ENCODE measurements at places on chromosomes 1 and 21.

- DNase-seq = no peak
These were observed 29.9 kb upstream of the PRDX6 start for GRCh38 chr1:173447224-173447623.

GRCh38 chr1:47675721-47676120, 237.9 kb downstream of the FOXD2 start:
- no peak for DNase-seq

DNA sequence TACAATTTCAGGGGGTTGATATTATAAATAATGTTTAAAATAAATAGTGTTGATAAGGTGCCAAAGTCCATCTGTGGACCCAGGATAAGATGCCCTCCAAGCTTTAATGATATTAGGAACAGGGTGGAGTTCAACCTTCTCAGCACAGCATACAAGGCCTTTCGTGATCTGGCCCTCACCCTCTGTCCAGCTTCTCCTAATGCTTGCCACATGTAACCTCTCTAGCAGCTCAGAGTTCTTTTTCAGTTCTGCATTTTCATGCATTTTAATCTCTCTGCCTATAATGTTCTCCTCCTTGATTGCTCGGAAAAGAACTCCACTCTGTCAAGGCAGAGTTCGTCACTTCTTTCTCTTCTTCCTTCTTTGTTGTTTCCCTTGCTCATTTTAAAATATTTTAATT, 21.4 kb upstream of the SMAP2 start:
- no peak for DNase-seq

- DNase-seq = no peak
These were observed 96.9 kb downstream of the SMYD2 start for GRCh38 chr1:214377886-214378285.

GRCh38 chr21:24955275-24955961, 651.9 kb downstream of the MRPL39 start:
- no peak for DNase-seq

GRCh38 chr1:205791568-205792180, 16.4 kb upstream of the RAB29 start:
- peak; percentile 58 for DNase-seq

DNA sequence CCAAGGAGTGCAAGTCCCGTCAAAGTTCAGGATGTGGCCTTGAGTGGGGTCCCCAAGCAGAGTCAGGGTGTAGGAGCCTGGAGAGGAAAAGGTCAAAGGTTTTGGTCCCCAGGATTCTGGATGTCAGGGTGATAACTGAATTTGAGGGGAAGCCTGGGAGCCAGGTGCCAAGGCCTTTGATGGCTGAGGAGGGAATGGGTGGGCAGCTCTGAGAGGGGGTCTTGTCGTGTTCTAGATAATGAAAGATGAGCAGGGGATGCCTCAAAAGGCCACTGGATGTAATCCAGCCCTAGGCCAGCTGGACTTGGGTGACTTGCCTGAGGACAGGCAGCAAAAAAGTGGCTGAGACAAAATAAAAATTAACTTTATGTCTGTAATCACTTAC, 27.5 kb upstream of the KCNA2 start:
- DNase-seq = no peak

DNA sequence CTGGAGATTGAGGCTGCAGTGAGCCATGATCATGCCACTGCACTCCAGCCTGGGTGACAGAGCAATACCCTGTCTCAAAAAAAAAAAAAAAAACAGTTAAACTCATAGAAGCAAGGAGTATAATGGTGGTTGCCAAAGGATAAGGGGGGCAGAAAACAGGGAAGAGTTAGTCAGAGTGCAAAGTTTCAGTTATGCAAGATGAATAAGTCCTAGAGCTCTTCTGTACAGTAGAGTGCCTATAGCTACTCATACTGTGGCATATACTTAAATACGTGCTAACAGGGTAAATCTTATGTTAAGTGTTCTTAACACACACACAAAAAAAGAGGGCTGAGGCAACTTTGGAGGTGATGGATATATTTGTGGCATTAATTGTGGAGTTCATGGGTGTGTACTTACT, 75.6 kb upstream of the COA6 start:
- DNase-seq = no peak

DNA sequence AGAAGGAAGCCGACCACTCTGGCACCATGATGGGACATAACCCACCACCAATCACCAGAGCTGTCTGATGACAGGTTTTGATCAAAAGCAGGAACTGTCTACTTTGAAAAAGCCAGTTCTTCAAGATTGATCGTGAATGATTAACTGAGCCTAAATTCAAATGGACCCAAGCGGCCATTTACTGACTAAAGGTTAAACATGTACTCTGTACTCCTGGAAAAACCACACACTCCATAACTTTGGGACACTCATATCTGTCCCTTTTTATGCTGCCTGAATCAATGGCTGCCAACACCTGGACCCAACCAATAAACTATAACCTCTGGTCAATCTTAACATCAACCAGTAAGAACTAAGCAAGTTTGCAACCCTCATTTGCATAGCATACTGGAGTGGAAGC, 206.6 kb downstream of the URB2 start:
- no peak for DNase-seq

DNA sequence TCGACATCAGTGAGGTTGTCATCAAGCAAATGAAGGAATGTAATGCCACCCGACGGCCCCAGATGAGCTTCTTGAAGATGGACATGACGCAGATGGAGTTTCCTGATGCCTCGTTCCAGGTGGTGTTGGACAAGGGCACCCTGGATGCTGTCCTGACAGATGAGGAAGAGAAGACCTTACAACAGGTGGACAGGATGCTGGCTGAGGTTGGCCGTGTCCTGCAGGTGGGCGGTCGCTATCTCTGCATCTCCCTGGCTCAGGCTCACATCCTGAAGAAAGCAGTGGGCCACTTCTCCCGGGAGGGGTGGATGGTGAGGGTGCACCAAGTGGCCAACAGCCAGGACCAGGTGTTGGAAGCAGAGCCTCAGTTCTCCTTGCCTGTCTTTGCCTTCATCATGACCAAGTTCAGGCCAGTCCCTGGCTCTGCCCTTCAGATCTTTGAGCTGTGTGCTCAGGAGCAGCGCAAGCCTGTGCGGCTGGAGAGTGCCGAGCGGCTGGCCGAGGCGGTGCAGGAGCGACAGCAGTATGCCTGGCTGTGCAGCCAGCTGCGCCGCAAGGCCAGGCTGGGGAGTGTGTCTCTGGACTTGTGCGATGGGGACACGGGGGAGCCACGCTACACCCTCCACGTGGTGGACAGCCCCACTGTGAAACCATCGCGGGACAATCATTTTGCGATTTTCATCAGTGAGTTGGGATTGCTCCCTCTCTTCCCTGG, 2.5 kb downstream of the METTL13 start:
- no peak for DNase-seq

GRCh38 chr1:44014365-44015104, 16.7 kb downstream of the SLC6A9 start:
- DNase-seq = no peak

GRCh38 chr1:166136699-166137401, 30.0 kb downstream of the FAM78B start:
- no peak for DNase-seq

- no peak for DNase-seq
These were observed 13.5 kb upstream of the ZBED6 start for GRCh38 chr1:203781962-203782361.

- no peak for DNase-seq
These were observed 52.5 kb downstream of the CDC14A start for GRCh38 chr1:100404821-100405220.

GRCh38 chr1:154456631-154457030, 45.4 kb upstream of the TDRD10 start:
- DNase-seq = no peak

GRCh38 chr1:211553549-211553948, 25.4 kb downstream of the SLC30A1 start:
- DNase-seq = no peak

DNA sequence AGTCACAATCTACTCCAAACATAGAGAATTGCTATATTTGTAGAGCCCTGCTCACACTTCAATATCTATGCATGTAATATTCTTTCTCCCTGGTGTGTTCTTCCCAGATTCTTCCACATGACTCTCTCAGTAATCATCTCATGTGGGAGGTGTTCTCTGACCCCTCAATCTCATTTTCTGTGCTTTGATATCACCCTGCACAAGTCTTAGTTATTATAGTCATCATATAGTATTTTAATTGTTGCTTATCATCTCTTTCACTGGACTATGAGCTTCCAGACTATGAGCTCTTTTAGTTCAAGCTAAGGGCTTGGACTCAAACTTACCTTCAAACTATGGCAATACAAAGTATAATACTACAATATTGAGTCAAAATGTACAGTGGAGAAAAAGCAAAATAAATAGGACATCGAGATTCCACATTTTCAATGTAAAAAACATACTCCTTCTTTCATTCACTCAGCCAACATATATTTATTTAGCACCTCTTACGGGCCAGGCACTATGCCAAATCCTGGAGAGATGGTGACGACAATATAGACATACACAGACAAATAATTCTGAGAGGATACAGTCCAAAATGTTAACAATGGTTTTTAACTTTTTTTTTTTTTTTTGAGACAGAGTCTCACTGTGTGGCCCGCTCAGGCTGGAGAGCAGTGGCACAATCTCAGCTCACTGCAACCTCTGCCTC, 12.7 kb downstream of the TESK2 start:
- DNase-seq = no peak

DNA sequence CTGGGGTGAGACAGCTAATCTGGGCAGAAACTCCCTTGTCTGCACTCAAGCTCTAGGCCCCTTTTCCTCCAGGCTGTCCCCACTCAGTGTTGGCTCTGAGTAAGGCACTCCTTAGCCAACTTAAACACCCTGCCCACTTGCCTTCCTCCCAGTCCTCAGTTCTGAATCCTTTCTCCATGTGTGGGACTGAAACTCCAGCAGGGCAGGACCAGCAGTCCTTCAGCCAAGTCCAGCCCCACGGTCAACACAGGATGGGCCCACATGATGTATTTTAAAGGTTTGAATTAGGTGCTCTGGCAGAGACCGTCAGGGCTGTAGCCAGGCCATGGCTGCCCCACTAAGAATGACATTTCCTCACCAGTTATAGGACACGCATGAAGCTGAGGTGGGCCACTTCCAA, 107.8 kb downstream of the EDEM3 start:
- DNase-seq = no peak

DNA sequence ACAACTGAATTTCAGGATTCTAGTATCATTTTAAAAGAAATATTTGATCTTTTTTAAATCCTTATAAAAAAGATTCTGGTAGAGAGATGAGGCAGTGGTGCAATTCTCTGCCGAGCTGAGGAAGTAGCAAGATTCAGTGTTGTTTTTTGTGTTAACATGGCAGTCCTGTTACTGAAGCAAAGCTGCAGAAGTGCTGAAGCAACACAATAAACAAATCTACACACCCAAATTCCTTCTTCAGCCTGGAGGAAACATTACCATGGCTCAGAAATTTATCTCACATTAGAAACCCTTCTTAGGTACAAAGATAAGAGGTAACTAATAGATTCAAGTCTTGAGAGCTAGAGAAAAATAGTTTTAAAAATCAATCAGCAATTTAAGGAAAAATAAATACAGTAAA, 216.0 kb downstream of the DENND1B start:
- no peak for DNase-seq

DNA sequence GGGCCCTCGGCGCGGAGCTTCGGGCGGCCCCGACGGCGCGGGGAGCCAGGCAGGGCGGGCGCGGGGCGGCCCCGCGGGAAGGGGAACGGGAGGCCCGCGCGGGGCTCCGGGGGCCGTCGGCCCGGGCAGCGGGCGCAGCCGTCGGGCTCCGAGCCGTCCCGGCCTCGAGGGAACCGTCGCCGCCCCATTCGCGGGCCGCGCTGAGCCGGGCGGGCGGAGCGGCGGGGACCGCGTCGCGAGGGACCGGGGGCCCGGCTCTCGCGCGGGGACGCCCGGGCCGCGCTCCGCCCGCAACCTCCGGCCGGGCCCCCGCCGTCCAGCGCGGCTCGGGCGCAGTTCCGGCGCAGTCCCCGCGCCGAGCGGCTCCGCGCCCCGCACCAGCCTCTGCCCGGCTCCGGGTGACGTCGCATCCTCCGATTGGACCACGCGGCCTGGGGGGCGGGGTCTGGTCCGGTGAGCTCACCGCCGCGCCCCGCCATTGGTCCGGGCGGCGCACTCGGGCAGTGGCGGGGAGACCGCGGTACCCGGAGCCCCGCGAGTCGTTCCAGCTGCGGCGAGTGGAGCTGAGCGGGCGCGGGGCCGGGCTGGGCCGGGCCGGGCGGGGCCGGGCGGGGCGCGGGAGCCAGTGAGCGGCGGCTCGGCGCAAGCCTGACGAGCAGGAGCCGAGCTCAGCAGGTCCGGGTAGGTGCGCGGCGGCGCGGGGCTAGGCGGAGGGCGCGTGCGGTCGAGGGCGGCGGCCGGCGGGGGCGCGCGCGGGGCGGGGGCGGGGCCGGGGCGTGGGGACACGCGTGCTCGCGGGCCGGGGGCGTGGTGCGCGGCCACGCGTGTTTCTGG, 66.7 kb upstream of the VAMP3 start:
- peak; percentile 94 for DNase-seq

GRCh38 chr1:201703621-201704438, 125.1 kb upstream of the IPO9 start:
- peak; percentile 53 for DNase-seq

- no peak for DNase-seq
These were observed 19.6 kb upstream of the C2CD2 start for GRCh38 chr21:41973427-41973831.

GRCh38 chr1:93708734-93709481, 27.3 kb upstream of the BCAR3 start:
- DNase-seq = no peak

DNA sequence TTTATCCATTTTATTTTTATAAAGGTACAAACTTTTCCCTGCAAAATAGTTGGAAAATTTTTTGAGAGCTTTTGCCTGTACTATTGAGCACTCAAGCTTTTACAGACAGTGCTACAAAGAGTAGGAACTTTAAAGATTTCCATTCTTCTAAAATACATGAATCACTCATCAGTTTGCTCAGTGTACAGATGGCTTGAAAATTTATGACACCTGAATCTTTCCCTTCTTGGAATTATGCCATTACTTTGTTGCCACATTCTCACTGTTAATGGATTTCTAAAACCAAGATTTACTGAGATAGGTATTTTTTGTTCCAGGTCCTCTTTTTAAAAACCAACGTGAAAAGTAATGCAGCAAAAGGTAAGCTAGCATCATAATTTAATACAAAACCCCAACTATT, 76.0 kb downstream of the GPATCH2 start:
- DNase-seq = no peak

- no peak for DNase-seq
These were observed 95.5 kb downstream of the ST6GALNAC3 start for GRCh38 chr1:76170084-76170483.

DNA sequence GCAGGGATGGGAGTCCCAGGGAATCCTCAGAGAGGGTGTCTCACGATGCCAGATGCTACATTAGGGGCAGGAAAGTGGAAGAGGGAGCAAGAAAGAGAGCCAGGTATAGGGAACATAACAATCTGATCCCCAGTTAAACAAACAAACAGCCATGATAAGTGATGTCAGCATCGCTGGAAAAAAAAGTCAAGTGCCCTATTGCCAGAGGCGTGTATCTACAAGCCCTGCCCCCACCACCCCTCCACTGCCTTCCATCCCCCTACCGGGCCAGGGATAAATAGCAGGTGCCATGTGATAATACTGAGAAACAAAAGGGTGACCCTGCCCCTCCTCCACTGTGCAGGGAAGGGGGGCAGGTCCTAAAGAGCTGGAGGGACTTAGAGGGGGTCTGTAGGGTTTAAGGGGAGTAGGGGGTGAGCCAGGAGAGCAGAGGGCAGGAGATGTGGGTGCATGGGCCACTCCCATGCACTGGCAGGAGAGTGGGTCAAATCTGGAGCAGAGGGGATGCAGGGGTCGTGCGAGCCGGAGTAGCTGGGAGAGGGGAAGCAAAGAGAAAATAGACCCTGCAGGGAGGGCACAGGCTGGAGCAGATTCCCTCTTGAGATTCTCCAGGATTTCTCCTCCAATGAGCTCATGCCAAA, 3.4 kb downstream of the SLC26A9 start:
- DNase-seq = no peak

GRCh38 chr1:92882819-92883218, 51.0 kb downstream of the RPL5 start:
- no peak for DNase-seq
